ENCODE measurements at places on chromosomes 4 and X.

DNA sequence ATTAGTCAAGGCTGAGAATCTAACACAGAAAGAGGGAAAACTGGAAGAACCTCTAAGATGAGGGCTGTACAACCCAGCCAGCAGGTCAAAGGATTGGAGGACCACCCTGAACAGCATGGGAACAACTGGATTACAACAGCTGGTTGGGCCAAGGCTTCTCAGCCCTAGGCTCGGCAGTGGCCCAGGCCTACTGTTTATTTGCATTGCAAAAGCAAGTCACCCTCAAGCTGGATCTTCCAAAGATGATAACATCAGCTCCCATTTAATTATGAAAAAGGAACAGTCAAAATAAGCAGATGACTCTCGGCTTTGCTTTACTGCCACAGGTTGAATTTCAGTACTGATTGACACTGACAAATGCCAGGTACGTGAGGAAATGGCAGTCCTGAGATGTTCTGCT lies 61.8 kb downstream of the GPC3 start:
- no peak for DNase-seq

DNA sequence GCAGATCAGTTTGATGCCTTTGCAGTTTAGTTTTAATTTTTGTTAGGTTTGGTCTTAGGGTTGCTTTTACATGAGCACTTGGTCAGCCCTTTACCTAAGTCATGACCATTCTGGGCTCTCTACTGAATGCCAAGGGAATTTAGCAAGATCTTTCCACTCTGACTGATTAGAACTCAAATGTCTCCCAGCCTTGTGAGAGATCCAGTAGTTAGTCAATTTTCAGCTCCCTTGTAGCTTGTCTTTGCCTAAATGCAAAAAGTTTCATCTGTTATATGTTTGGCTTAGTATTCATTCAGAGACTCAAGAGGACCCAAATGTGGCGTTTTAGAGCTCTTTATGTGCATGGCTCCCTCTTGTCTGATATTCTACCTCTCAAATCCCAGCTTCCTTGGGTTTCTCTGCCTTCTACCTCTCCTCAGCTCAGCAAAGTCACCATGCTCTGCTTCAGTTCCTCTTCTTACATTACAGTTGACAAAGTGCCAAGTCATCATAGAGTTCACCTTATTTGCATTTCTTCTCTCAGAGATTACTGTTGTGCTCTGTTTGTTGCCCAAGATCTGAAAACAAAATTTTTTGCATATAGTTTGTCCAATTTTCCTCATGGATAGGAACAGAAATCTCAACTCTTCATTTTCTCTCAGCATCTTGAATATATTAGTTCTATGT lies 17.5 kb upstream of the JAKMIP1 start:
- no peak for DNase-seq

DNA sequence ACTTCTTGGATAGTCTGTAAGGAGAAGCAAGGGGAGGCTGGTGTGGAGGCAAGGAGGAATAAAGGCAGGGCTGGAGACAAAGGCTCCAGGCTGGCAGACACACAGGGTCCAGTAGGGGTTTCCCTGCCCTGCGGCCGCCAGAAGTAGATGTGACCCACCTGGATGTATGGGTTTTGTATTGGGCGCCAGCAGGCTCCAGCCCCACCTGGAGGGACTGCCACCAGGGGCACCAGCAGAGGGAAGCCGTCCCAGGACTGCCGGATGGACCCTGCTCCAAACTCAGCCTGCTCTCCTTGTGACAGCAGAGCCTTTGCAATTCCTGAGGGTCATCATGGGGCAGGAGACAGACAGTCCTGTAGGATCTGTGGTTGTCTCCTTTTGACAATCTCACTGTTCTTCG lies 52.7 kb downstream of the MGST2 start:
- DNase-seq = no peak

DNA sequence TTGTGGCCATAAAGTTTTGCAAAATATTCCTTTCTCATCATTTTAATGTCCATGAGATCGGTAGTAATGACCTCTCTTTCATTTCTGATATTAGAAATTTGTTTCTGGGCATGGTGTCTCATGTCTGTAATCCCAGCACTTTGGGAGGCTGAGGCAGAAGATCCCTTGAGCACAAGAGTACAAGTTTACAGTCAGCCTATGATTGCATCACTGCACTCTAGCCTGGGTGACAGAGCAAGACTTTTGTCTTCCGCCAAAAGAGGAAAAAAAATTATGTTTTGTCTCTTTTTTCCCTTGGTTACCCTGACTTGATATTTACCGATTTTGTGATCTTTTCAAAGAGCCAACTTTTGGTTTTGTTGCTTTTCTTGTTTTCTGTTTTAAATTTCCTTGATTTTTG lies 10.8 kb upstream of the NKAP start:
- no peak for DNase-seq

DNA sequence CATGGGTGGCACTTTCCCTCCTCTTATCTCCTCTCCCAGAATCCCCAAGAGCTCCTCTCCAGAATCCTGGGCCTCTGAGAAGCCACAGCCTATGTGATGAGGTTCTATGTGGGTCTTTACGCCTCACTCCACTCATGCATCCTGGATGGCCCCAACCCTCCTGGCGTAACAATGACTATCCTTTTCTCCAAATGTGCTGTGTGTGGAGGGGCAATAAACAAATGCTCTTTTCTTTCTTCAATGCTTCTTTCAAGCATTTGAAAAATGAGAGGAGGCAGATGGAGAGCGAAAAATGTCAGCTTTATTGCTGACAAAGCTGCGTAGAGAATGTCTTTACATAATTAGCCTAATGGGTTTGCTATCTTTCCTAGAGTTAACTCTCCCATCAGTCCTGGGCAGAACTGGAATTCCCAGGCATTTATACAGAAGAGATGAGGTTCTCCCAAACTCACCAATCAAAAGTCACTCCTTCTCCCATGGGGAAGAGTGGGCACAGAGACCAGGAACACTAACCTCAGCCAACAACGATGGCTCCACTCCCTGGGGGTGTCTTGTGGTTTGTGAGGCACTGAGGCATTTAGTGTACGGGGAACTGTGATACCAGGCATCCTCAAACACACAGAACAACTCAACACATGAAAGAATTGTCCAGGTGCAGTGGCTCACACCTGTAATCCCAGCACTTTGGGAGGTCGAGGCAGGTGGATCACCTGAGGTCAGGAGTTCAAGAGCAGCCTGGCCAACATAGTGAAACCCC lies 118.9 kb upstream of the SLC34A2 start:
- no peak for DNase-seq

Data from dermis blood vessel endothelial cell (primary cell).